Activated CD8-positive, alpha-beta T cell treated with anti-CD3 and anti-CD28 coated beads, Interleukin-2, amount 10 ng/mL, durations not matched to agents 7 days and 5 days (primary cell): ENCODE measurements at places on chromosomes 11 and 22. TPM values are rescaled to one million over a fixed set of nuclear protein-coding genes. Genes with fewer than 3 reads are reported as not detected.

- peaks cover 24% of the 10 kb centered on the region for H3K27me3 ChIP-seq
- no peak overlapping the region for H3K27ac ChIP-seq
- no peaks in the 10 kb centered on the region for H3K36me3 ChIP-seq
- H3K4me3 ChIP-seq, result no peak overlapping the region
Observed at GRCh38 chr22:48495751-48496080, 1332.0 kb downstream of the BRD1 start.

- no peaks in the 10 kb centered on the region for H3K36me3 ChIP-seq
- peaks cover 6% of the 10 kb centered on the region for H3K4me1 ChIP-seq
- peaks cover 20% of the 10 kb centered on the region for H3K27me3 ChIP-seq
Observed at GRCh38 chr11:19955660-19956059, 204.6 kb downstream of the DBX1 start.

Gene PATE1
- total RNA-seq, result not detected

Gene ISX
- total RNA-seq, result not detected

- H3K27me3 ChIP-seq, result peaks cover 11% of the 10 kb centered on the region
- no peak for DNase-seq
- H3K27ac ChIP-seq, result no peak overlapping the region
- no peak overlapping the region for H3K4me3 ChIP-seq
- peaks cover 5% of the 10 kb centered on the region for H3K36me3 ChIP-seq
Observed at GRCh38 chr11:66047541-66048365, 1.2 kb downstream of the GAL3ST3 start.

- H3K4me3 ChIP-seq, result no peak overlapping the region
- H3K27me3 ChIP-seq, result peaks cover 19% of the 10 kb centered on the region
- DNase-seq, result no peak
- no peak overlapping the region for H3K27ac ChIP-seq
Observed at GRCh38 chr11:13169709-13170108, 107.9 kb upstream of the BMAL1 start.

Gene COPB1
- 79.1 TPM for total RNA-seq

Gene PCF11
- total RNA-seq, result 67.2 TPM

Gene CASP5
- total RNA-seq, result not detected

GRCh38 chr11:68541991-68542390 is 81.4 kb downstream of the PPP6R3 start:
- H3K4me1 ChIP-seq, result peaks cover 36% of the 10 kb centered on the region
- no peak overlapping the region for H3K4me3 ChIP-seq
- no peak for DNase-seq
- no peaks in the 10 kb centered on the region for H3K27me3 ChIP-seq
- peak overlapping the region; percentile 50 for H3K27ac ChIP-seq

GRCh38 chr11:36498721-36499120 is 11.4 kb downstream of the TRAF6 start:
- no peak overlapping the region for H3K4me3 ChIP-seq
- no peak for DNase-seq
- no peak overlapping the region for H3K27ac ChIP-seq
- no peaks in the 10 kb centered on the region for H3K27me3 ChIP-seq

- no peak overlapping the region for H3K4me3 ChIP-seq
- peaks cover 66% of the 10 kb centered on the region for H3K4me1 ChIP-seq
- no peak for DNase-seq
- H3K27me3 ChIP-seq, result no peaks in the 10 kb centered on the region
- H3K27ac ChIP-seq, result peak overlapping the region; percentile 56
- peaks cover 69% of the 10 kb centered on the region for H3K36me3 ChIP-seq
Observed at GRCh38 chr11:60993615-60994014, 22.1 kb downstream of the CD6 start.

DNA sequence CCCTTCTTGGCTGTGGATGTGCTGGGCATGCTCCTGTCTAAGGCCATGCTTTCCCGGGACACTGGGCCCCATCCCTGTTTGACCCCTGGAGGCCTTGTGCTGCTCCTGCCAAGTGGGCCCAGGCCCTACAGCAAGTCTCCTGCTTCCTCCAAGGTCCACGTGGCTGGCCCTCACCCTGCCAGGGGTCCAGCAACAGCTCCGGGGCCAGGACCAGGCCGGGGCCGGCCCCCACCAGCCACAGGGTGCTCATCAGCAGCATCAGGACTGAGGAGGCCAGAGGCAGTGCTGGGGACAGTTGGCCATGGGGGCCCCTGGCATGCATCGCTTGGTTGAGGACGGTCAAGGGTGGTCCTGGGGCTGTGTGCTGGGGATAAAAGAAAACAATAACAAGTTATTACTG is 2.5 kb downstream of the RHBDD3 start:
- no peaks in the 10 kb centered on the region for H3K27me3 ChIP-seq
- peaks cover 20% of the 10 kb centered on the region for H3K4me1 ChIP-seq
- no peak overlapping the region for H3K27ac ChIP-seq
- H3K4me3 ChIP-seq, result no peak overlapping the region
- no peak for DNase-seq

GRCh38 chr11:23555085-23555484 is 694.8 kb upstream of the CCDC179 start:
- H3K36me3 ChIP-seq, result no peaks in the 10 kb centered on the region
- no peak overlapping the region for H3K4me3 ChIP-seq
- H3K27me3 ChIP-seq, result no peaks in the 10 kb centered on the region
- no peak for DNase-seq
- no peaks in the 10 kb centered on the region for H3K4me1 ChIP-seq

DNA sequence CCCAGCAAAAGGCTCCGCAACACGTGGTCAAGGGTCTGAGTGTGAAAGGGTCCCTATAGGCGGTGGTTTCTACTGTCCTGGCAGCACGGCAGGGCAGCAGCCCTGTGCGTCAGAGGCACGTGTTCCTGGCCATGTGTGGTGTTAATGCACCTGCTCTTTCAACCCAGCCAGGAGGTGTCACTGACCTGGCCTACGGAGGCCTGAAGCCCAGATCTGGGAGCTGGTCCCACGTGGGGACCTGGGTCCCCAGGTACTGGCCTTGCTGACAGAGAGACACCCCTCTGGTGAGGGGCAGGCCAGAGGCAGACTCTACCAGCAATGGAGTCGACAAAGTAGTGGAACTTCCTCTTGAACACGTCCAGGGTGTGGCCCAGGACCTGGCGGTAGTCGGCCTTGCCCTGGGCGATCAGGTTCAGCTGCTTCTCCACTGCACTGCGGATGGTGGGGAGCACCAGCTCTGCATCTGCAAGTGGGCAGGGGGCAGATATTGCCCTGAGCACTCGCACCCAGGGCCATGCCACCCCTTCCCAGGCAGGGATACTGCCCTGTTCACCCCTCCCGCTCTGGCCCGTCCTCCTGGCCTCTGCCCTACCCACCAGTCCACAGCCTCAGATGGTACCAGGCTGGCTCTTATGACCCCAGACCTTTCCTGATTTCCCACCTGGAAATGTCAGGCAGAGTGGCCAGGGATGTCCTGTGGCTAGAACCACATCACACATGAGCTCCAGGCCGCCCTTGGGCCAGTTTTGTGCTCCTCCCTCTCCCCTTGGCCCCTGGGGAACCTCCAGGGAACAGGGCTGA is 6.8 kb upstream of the PPM1F start:
- H3K36me3 ChIP-seq, result peaks cover 14% of the 10 kb centered on the region
- no peaks in the 10 kb centered on the region for H3K4me1 ChIP-seq
- no peak for DNase-seq
- H3K4me3 ChIP-seq, result no peak overlapping the region
- no peaks in the 10 kb centered on the region for H3K27me3 ChIP-seq
- no peak overlapping the region for H3K27ac ChIP-seq

DNA sequence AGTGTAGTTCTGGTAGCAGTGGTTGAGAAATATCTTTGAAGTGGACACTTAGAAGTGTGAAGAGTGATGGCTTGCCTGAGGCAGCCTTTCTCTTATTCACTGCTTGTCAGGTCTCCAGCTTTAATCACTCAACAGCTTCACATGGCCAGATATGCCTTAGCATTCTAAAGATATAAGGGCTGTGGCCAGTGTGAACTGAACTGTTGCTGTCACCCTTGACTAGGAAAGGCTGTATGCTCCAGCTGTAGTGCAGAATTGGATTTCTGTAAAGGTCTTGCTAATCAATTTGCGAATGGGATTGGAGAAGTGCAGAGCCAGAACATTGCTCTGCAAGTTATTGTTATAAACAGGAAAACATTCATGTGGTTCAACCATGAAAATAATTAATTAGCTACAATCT is 266.7 kb downstream of the TMEM135 start:
- no peak overlapping the region for H3K27ac ChIP-seq
- DNase-seq, result no peak
- H3K4me3 ChIP-seq, result no peak overlapping the region
- peaks cover 2% of the 10 kb centered on the region for H3K4me1 ChIP-seq

DNA sequence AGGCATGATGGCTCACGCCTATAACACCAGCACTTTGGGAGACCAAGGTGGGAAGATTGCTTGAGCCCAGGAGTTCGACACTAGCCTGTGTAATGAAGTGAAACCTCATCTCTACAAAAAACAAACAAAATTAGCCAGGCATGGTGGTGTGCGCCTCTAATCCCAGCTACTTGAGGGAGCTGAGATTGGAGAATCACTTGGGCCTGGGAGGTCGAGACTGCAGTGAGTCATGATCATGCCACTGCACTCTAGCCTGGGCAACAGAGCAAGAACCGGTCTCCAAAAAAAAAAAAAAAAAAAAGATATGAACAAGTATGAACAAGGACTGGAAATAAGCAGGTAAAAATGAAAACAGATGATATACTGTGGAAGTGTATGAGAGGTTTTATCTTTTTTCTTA is 54.1 kb upstream of the SOX6 start:
- no peak overlapping the region for H3K27ac ChIP-seq
- H3K4me3 ChIP-seq, result no peak overlapping the region
- no peaks in the 10 kb centered on the region for H3K27me3 ChIP-seq
- no peaks in the 10 kb centered on the region for H3K36me3 ChIP-seq

DNA sequence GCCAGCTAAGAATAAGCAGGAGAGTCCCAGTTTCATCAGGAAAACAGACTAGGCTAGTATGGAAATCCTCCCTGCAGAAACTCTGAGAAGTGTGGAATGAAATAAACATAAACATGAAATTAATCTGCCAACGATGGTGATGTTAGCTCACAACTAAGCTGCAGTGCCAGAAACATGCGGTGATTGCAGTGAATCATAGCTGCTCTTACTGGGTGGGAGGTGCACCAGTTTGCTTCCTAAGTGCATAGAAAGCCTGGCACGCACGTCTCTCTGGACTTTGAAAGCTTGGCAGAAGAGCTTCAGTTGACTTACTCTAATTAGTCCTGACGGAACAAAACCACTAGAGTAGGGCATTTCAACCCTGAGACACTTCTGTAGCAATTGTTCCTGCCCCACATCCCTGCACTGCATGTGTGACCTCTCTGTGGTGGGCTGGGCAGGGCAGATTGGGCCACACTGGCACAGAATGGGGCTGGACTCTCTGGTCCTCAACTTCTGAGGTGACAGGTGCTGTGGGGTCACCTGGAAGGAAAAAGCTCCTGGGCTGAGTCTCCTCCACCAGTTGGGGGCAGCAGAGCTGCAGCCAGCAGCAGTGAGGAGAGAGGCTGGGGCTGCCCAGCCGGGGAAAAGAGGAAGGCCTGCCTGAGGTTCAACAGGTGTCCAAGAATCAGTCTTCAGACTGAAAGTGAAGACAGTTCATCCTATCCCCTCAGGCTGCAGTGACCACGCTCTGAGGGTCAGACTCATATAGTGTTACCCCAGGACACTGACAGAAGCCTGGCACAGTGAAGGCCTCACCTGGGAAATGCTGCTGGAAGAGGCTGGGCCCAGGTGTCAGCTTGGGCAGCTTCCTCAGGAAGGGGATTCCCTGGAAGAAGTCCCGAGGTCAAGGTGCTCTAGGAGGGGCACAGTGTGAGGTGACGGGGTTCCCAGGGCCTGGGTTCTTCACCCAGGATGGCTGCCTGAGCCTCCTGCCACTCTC is 40.5 kb downstream of the GGTLC2 start:
- H3K27me3 ChIP-seq, result peaks cover 3% of the 10 kb centered on the region
- no peaks in the 10 kb centered on the region for H3K36me3 ChIP-seq
- peak; percentile 30 for DNase-seq
- H3K27ac ChIP-seq, result no peak overlapping the region

DNA sequence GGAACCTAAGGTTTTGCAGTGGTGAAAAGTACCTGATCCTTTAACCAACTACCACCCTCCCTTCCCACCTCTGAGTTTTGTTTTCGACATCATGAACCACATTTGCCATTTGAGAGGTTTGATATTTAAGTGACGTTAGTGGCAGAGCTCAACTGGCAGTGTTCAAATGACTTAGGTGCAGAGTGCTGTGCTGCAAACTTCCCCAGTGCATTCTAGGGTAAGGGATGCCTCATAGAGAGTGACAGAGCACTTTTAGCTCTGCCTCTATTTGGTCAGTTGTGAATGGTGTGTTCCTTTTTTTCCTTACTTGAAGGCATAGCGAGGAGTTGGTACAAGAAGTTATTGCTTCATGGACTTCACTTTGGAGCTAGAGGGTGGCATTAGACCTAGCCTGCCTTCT is 9.4 kb downstream of the BMAL1 start:
- H3K4me3 ChIP-seq, result no peak overlapping the region
- H3K27me3 ChIP-seq, result no peaks in the 10 kb centered on the region

Gene TPBGL
- 0.13 TPM for total RNA-seq

GRCh38 chr22:42641801-42642413 is 1.5 kb upstream of the ATP5MGL start:
- DNase-seq, result no peak
- peaks cover 22% of the 10 kb centered on the region for H3K4me1 ChIP-seq
- no peak overlapping the region for H3K27ac ChIP-seq
- no peaks in the 10 kb centered on the region for H3K27me3 ChIP-seq
- peaks cover 3% of the 10 kb centered on the region for H3K36me3 ChIP-seq
- H3K4me3 ChIP-seq, result no peak overlapping the region

DNA sequence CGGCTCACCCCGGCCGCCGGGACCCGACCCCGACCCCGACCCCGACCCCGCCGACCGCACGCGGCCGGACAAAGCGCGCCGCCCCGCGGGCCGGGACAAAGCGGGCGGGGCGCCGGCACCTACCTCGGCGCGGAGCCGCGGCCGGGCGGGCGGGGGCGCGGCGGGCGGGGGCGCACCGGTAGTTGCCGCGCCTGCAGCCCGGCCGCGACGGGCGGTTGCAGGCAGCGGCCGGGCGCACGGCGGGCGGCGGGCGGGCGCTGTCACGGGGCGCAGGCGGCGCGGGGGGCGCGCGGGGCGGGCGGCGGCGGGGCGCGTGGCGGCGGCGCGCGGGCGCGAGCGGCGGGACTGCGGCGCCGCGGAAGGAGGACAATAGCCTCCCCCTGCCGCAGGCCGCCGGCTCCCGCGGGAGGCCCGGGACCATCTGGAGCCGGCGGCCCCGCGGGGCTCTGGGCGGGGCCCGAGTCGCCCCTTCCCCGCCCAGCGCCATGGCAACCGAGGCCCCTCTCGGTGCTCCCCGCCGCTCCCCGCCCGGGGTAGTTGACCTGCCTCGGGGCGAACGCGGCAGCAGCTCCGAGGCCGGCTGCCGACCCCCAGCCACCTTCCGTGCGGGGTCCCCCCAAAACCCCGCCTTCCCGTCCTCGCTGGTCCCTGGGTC is 851 bp downstream of the SPTBN2 start:
- no peak for DNase-seq
- H3K27me3 ChIP-seq, result peaks cover 69% of the 10 kb centered on the region
- no peaks in the 10 kb centered on the region for H3K36me3 ChIP-seq
- H3K4me3 ChIP-seq, result peak overlapping the region; percentile 56

Gene MS4A8
- total RNA-seq, result not detected

Gene IL17RA
- 41.7 TPM for total RNA-seq

GRCh38 chr22:27636716-27637508 is 164.6 kb downstream of the MN1 start:
- H3K36me3 ChIP-seq, result no peaks in the 10 kb centered on the region
- no peaks in the 10 kb centered on the region for H3K4me1 ChIP-seq
- no peak overlapping the region for H3K27ac ChIP-seq
- peaks cover under 1% of the 10 kb centered on the region for H3K27me3 ChIP-seq
- DNase-seq, result no peak

- H3K4me3 ChIP-seq, result no peak overlapping the region
- H3K4me1 ChIP-seq, result no peaks in the 10 kb centered on the region
- no peaks in the 10 kb centered on the region for H3K36me3 ChIP-seq
- H3K27me3 ChIP-seq, result peaks cover 14% of the 10 kb centered on the region
- no peak for DNase-seq
Observed at GRCh38 chr11:70913715-70914231, 338.6 kb downstream of the SHANK2 start.
